Chondrocyte (in vitro differentiated cells): ENCODE measurements at places on chromosomes 11 and 22.

DNA sequence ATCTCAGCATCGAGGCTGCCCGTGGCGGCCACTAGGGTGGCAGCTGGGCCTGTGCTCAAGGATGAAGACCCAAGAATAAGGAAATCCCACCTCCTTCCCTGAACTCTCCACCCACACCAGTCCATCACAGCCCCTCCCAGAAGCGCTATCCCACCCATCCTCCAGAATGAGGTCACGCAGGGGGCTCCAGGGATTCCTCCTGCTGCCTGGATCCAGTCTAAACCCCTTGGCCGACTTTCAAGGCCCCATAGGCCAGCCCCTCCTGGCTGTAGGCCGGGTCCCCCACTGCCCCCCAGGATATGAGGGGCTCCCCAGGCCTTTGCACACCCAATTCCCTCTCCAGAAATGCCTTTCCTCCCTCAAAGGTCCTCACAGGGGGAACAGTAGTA is 19.0 kb upstream of the SCGB1A1 start:
- no peak for DNase-seq

- no peak for DNase-seq
These were observed 229.0 kb downstream of the OPCML start for GRCh38 chr11:133303262-133303661.

DNA sequence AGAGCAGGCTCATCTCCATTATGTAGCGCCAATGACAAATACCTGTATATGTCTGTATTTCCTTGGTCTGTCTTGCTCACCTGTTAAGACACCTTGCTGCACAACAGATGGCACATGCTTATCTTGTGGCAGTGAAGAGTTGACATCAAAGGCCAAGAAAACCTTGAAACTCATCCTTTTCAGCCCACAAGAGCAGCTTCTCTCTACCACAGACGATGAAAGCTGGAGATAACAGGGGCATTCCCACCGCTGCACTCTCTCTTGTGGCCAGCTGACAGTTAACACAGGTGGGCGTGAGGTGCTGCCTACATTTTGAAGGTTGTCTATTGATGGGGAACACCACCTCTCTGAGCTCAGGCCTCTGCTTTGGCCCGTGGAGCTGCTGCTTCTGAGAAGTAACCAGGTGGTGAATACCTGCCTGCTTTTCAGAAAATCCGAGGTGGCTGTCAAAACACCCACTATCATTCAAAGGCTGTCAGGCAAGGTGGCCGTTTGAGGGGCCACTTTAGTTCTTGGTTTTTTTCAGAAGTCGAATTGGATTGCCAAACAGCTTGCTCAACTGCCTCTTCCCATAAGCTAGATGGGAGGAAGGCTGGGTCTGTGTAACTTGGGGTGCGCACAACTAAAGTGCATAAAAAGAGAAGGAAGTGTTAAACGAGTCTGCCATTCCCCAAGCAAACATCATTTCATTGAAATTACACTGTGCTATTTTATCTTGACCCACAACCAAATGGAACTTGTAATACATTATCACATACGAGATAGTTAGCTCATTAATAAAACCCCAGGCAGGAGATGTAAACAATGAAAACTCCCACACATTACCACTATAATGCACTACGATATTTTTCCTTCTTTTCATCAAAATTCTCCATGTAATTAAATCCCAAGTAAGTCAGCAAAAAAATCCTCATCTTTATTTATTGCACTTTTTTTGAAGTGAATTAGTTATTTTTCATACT is 87.1 kb upstream of the RAG2 start:
- no peak for DNase-seq

DNA sequence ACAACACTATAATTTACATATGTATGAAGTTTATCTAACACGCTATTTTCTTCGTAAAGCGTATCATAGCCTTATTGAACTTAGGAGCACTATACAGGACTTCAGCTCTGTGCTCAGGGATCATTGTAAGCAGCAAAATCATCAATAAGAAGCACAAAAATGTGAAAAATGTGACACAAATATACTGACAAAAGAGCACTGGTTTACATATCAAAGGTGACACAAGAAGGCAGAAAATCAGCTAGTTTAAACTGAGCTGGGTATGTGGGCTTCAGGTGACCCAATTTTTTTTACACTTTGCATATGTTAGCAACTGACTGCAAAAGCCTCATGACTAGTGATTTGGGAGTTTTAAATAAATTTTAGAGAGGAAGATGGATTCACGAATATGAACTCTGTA is 215.2 kb upstream of the CHORDC1 start:
- no peak for DNase-seq

GRCh38 chr22:38062791-38063190 is 5.6 kb downstream of the PICK1 start:
- DNase-seq, result no peak

DNA sequence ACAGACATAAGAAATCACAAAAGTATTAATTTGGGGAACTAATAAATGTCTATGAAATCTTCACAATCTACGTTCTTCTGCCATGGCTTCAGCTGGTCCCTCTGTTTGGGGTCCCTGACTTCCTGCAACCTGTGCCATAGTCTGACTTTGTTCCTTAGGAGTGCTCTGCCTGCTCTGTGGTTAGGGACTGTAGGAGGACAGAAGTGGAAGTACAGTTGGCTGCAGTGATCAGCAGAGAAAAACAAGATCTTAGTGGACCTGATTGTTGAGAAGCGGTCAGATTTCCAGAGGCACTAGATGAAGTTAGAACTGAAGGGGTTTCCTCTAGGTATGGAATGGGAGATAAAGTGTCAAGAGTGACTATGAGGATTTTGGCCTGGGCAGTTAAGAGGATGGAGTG is 80.6 kb downstream of the PPP6R3 start:
- DNase-seq, result no peak

- no peak for DNase-seq
These were observed 24.6 kb upstream of the CARD18 start for GRCh38 chr11:105164208-105164607.

GRCh38 chr22:30600921-30601320 is 6.1 kb upstream of the TCN2 start:
- DNase-seq, result no peak
